ENCODE measurements at places on chromosomes 2 and 18. TPM values are rescaled to one million over a fixed set of nuclear protein-coding genes. Genes with fewer than 3 reads are reported as not detected.

DNA sequence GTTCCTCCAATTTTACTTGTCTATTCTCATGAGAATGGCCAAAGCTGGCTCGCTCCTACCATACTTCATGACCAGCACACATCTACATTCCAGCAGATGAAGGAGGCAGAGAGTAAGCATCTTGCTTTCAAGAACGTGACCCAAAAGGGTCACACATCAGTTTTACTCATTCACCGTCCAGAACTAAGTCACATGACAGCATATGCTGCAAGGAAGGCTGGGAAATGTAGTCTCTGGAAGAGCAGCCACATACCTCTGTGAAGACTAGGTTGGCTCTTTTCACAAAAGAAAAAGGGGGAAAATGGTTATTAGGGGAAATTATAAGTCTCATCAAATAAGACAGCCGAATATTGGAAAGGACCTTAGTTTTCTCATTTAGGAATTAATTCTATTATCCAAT, 835.3 kb downstream of the EPHA4 start:
- no peak overlapping the region for H3K27ac ChIP-seq
- no peak overlapping the region for H3K4me3 ChIP-seq

GRCh38 chr2:161269111-161269510, 39.1 kb upstream of the PSMD14 start:
- DNase-seq, result no peak
- H3K4me3 ChIP-seq, result no peak overlapping the region
- no peaks in the 10 kb centered on the region for H3K36me3 ChIP-seq
- no peaks in the 10 kb centered on the region for H3K27me3 ChIP-seq

GRCh38 chr18:51867767-51868166, 472.2 kb upstream of the DCC start:
- no peaks in the 10 kb centered on the region for H3K27me3 ChIP-seq
- H3K4me1 ChIP-seq, result no peaks in the 10 kb centered on the region
- H3K4me3 ChIP-seq, result no peak overlapping the region
- no peak for DNase-seq

DNA sequence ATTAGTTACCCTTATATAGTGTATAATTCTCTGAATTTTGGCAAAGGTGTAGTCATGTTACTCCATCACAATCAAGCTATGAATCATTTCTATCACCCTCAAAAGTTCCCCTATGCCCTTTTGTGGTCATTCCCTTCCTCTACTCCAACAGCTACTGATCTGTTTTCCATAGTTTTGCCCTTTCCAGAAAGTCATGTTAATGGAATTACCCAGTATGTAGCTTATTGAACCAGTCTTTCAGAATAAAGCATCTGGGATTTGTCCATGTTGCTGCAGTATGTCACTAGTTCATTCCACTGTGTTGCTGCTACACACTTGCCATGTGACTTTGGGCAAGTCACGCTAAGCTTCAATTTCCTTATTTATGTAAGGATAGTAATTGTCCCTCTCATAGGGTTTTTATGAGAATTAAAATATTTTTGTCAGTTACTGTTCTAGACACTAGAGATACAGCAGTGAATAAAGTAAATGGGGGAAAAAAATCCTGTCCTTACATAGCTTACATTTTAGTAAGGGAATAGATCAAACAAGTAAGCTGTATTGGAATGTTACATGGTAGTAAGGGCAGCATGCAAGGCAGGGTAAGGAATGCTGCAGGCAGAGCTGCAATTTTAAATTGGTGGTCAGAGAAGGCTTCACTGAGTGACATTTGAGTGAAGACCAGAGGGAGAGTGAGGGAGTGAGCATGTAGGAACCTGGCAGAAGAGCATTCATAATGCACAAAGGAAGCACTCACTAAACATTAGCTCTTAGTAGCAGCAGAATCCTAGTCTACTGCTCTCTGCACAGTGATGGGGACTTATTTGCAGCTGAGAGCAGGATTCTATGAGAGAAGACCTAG, 80.3 kb upstream of the TSPYL6 start:
- no peaks in the 10 kb centered on the region for H3K36me3 ChIP-seq
- no peaks in the 10 kb centered on the region for H3K27me3 ChIP-seq
- DNase-seq, result no peak
- peak overlapping the region; percentile 13 for H3K27ac ChIP-seq
- peaks cover 18% of the 10 kb centered on the region for H3K4me1 ChIP-seq

- peaks cover 6% of the 10 kb centered on the region for H3K4me1 ChIP-seq
- no peaks in the 10 kb centered on the region for H3K36me3 ChIP-seq
- DNase-seq, result no peak
- H3K4me3 ChIP-seq, result no peak overlapping the region
- no peak overlapping the region for H3K27ac ChIP-seq
Measured at GRCh38 chr18:79548621-79548985, 131.0 kb upstream of the CTDP1 start.

DNA sequence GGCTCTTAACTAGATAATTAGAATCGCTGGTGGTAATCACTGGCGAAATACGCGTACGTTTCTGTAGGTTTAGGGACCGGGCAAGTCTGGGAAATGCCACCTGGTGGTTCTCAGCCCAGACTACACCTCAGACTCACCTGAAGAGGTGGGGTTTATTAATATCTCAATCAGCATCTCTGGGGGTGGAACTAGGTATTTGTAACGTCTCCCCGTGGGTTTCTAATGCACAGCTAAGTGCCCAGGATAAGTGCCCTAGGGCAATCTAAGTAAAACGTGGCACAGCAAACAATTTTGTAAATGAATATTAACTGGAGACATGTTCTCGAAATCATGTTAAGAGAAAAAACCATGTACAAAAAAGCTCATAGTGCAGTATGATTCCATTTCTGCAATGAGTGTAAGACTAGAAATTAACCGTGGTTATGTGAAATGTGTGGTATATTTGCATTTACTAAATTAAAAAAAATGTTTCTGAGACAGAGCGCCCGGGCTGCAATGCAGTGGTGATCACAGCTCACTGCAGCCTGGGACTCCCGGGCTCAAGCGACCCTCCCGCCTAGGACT, 760 bp upstream of the CNOT11 start:
- H3K4me3 ChIP-seq, result peak overlapping the region; percentile 81
- peak overlapping the region; percentile 82 for H3K27ac ChIP-seq
- H3K36me3 ChIP-seq, result no peaks in the 10 kb centered on the region
- DNase-seq, result no peak
- peaks cover 42% of the 10 kb centered on the region for H3K4me1 ChIP-seq

- peak; percentile 99 for DNase-seq
- H3K27ac ChIP-seq, result peak overlapping the region; percentile 64
- no peaks in the 10 kb centered on the region for H3K27me3 ChIP-seq
- H3K36me3 ChIP-seq, result no peaks in the 10 kb centered on the region
Measured at GRCh38 chr2:11154923-11155380, 315 bp upstream of the SLC66A3 start.

GRCh38 chr2:236163471-236164200, 4.5 kb downstream of the GBX2 start:
- peak overlapping the region; percentile 60 for H3K4me3 ChIP-seq
- no peaks in the 10 kb centered on the region for H3K36me3 ChIP-seq
- no peak for DNase-seq
- no peak overlapping the region for H3K27ac ChIP-seq
- H3K4me1 ChIP-seq, result peaks cover 50% of the 10 kb centered on the region

DNA sequence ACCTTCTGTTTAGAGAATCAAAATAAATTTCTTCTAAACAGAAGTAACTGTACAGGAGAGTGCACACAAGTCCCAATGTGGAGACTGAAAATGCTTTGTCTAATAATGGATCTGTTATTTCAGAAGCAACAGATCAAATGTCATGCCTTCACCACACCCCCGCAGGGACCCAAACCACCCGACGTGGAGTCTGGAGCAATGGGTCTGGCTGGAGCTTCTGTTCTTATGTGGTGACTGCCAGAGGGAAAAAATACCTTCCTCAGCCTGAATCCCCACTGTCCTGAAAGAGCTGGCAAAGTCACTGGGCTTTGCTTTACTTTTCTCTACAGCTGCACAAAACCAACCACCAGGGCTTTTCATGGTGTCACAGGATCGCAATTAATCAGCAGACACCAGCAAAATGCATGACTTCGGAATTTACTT, 119.0 kb upstream of the ZFP36L2 start:
- H3K36me3 ChIP-seq, result no peaks in the 10 kb centered on the region
- peak; percentile 34 for DNase-seq
- H3K4me1 ChIP-seq, result peaks cover 73% of the 10 kb centered on the region
- H3K4me3 ChIP-seq, result no peak overlapping the region

DNA sequence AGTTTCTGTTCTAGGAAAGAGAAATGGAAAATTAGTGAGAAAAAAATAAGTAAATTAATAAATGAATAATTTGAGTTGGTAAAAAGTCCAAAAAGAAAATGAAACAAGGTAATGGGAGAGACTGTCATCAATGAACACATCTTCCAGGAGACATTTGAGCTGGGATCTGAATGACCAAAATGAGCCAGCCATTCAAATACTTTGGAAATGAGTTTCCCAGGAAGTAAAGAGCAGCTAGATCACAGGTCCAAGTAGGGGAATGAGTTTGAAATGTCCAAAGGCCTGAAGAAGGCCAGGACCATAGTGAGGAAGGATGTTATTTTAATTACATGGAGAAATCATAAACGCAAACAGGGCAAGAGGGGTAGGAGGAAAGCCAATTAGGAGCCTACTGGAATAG, 6.6 kb upstream of the DNAH7 start:
- no peaks in the 10 kb centered on the region for H3K36me3 ChIP-seq
- H3K4me3 ChIP-seq, result no peak overlapping the region
- H3K27me3 ChIP-seq, result no peaks in the 10 kb centered on the region
- H3K27ac ChIP-seq, result no peak overlapping the region

DNA sequence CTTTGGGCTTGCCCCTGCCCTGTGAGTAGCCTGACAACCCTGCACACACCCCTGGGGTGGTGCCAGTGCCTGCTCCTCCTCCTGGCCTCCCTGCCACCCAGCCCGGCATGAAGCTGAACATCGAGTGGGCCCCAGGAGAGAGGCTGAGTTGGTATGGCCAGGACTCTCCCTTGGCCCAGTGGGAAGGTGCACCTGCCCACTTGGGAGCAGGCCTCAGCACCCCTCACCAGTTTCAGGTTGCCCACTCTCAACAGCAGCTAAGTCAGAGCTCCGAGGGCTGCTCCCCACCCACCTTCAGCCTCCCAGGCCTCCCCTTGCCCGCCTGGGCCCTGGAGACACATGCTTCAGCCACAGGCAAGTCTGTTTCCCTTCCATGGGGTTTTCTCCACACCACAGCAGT, 203.1 kb downstream of the KLHL29 start:
- no peak for DNase-seq
- peaks cover 27% of the 10 kb centered on the region for H3K4me1 ChIP-seq
- H3K4me3 ChIP-seq, result no peak overlapping the region
- no peaks in the 10 kb centered on the region for H3K36me3 ChIP-seq
- H3K27me3 ChIP-seq, result no peaks in the 10 kb centered on the region

GRCh38 chr2:127591221-127591923, 54.6 kb upstream of the GPR17 start:
- H3K27ac ChIP-seq, result no peak overlapping the region
- H3K36me3 ChIP-seq, result no peaks in the 10 kb centered on the region
- DNase-seq, result peak; percentile 57
- no peaks in the 10 kb centered on the region for H3K27me3 ChIP-seq

GRCh38 chr18:43681661-43682060, 404.4 kb upstream of the SYT4 start:
- no peaks in the 10 kb centered on the region for H3K27me3 ChIP-seq
- no peaks in the 10 kb centered on the region for H3K4me1 ChIP-seq
- H3K36me3 ChIP-seq, result no peaks in the 10 kb centered on the region
- no peak overlapping the region for H3K27ac ChIP-seq
- no peak overlapping the region for H3K4me3 ChIP-seq

DNA sequence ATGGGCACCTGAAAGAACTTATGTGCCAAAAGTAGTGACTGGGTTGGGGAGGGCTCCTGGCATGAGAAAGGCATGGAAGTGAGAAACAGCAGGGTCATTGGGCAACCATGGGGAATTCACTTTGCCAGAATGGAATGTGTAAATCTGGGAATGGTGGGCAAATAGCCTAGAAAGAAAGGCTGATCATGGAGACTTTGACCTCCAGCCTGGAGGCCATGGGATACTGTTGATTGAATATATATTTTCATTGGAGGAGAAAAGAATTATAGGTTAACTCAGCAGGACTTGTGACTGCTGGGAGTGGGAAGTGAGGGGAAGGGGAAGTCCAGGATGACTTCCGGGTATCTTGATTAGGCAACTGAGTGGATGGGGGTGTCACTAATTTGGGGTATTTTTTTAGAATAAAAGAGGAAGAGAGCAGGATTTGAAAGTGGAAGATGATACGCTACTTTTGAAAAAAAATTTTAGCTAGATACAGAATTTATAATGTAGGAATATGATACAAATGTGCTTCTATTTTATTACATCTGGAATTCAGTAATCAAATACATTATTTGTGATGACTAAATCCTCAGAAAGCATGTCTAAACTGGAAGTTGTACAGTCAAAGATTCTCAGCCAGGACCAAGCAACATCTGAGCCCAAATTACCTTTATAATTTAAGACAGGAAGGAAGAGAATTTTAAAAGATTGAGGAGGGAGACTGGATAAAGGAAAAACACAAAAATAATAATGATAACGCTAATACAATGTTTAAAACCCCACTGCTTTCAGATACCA, 116.2 kb downstream of the GATA6 start:
- no peaks in the 10 kb centered on the region for H3K36me3 ChIP-seq
- H3K27me3 ChIP-seq, result no peaks in the 10 kb centered on the region
- no peak overlapping the region for H3K4me3 ChIP-seq
- DNase-seq, result no peak

DNA sequence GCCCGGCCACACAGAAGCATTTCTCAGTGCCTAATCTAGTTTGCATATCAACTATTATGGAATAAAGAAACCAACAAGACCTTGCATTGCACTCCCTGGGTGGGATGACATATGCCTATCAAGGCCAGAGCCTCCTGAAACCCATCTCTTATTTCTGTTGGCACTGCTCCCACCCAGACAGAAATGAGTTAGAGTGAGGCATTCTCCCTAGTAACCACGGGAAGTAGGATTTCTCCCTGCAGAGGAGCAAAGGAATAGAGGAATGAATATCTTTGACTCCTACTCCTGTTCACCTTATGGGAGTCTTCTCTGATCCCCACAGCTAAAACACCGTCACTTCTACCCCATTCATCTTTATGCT, 24.2 kb upstream of the SCYGR1 start:
- no peak overlapping the region for H3K4me3 ChIP-seq
- peaks cover 1% of the 10 kb centered on the region for H3K4me1 ChIP-seq
- H3K27ac ChIP-seq, result no peak overlapping the region
- H3K27me3 ChIP-seq, result no peaks in the 10 kb centered on the region
- DNase-seq, result no peak
- no peaks in the 10 kb centered on the region for H3K36me3 ChIP-seq

Gene TMSB10
- total RNA-seq, result 1,006 TPM

Gene CHRNA1
- total RNA-seq, result not detected

Gene IL18RAP
- total RNA-seq, result 0.92 TPM

Gene IGFBP5
- total RNA-seq, result 108 TPM

Gene DSG1
- 1.8 TPM for total RNA-seq

Gene KLHL14
- 0.04 TPM for total RNA-seq

Gene RSAD2
- total RNA-seq, result 15.9 TPM

Gene CNRIP1
- total RNA-seq, result 7.5 TPM

Gene MRO
- total RNA-seq, result 1.3 TPM
